Ammon's horn (tissue), 1 donor: ENCODE measurements at places on chromosomes 3 and 15.

DNA sequence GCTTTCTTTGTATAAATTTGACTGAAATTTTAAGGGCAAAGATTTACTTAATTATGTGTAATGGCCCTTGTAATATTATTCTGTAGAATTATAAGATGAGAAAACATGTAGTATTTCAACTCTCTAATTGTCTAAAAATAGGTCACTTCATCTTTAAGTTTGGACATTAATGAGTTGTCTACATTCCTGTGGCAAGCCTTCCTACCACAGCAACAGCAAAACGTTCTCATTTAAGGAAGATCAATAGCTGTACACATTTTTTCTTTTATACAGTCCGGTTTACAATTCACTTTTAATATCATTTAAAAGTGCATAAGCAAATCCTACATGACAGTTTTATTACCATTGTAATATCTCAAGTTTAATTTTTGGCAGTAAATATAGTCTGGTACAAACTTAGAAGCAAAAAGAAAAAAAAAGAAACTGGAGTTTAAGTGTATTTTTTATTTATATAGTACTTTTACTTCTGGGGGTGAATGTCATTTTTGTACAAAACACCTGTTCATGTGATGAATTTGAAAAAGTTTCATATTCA, 501.8 kb downstream of the ZPLD1 start:
- no peak for DNase-seq

- no peak for DNase-seq
Observed at GRCh38 chr3:143351895-143352608, 232.5 kb downstream of the CHST2 start.

DNA sequence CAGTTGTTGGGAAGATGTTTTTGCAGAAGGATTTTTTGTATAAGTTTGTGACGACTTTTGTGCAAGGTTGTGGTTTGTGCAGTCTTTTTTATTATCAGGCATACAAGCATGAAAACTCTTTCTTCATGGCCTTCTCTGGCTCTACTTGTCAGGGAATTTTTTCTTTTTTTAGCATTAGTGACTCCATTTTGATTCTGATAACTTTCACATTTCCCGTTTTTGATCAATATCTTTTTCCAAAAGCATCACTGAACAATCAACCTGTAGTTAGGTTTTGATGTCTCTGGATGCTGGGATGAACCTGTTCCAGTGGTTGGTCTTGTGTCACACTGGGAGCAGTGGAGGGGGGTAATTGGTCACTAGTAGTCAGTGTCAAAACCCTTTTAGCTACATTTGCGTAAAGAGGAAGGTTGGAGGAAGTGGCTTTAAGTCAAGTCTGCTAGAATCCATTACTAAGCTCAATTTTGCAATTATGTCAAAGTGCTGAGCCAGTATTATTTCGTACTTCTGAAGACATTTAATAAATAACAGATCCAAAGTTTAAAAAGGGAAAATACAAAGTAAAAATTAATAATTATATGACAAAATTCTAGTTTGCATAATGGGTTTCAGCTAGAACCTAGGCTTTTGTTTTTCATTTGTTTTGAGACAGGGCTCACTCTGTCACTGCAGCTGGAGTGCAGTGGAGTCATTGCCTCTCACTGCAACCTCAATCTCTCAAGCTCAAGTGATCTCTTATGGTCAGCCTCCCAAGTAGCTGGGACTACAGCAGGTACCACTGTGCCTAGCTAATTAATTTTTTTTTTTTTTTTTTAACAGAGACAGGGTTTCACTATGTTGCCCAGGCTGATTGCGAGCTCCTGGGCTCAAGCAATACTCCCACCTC, 18.8 kb upstream of the CFAP161 start:
- DNase-seq, result no peak

DNA sequence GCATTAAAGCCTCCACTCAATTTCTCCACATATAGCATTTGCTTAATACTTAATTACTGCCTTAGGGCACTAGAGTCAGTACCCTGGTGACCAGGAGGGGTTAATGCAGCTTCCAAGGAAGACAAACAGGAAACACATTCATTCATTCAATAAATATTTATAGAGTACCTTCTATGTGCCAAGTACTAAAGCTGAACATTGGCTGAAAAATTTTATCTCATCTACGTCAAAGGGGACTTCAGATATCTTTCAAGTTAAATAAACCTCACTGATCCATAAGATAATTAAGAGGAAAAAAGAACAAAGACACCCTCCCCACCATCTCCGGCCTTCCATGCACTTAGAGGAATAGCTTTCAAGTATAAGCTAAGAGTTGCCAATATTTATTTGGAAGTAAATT, 156.9 kb upstream of the PRICKLE2 start:
- DNase-seq, result no peak

GRCh38 chr15:59002418-59002859, 15.0 kb downstream of the RNF111 start:
- DNase-seq, result no peak

DNA sequence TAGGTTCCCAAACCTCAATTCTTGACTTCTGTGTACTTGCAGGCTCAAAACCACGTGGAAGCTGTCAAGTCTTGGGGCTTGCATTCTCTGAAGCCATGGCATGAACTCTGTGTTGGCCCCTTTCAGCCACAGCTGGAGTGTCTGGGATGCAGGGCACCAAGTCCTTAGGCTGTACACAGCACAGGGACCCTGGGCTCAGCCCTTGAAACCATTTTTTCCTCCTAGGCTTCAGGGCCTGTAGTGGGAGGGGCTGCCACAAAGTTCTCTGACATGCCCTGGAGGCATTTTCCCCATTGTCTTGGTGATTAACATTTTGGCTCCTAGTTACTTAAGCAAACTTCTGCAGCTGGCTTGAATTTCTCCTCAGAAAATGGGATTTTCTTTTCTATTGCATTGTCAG, 135.4 kb downstream of the ATG7 start:
- no peak for DNase-seq

- no peak for DNase-seq
Observed at GRCh38 chr3:65627062-65627461, 411.7 kb downstream of the MAGI1 start.

DNA sequence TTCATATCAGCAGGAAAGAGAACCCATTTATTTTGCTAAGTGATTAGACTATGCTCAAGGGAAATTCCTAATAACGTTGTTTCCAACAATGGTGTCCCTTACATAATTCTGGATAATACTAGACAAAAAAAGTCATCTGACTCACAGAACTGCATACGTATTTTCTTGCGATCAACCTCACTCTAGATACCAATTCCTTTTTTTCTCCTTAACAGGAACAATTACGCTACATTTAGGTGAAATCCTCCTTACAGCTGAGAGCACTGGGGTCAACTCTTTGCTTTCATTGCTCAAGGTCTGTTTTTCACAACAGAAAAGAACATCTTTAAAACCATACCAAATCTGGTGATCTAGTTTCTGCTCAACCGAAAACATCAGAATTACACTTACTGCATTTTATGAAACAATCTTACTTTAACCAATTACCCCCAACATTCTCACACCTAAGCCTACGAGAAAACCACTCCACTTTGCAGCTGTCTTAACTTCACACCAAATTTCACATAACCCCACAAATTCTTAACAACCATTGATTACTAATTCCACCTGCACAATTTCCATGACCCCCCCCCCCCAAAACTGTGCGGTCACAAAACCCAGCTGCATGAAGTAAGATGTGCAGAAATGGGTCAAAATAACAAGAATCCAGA, 61.2 kb upstream of the ICE2 start:
- DNase-seq, result no peak

DNA sequence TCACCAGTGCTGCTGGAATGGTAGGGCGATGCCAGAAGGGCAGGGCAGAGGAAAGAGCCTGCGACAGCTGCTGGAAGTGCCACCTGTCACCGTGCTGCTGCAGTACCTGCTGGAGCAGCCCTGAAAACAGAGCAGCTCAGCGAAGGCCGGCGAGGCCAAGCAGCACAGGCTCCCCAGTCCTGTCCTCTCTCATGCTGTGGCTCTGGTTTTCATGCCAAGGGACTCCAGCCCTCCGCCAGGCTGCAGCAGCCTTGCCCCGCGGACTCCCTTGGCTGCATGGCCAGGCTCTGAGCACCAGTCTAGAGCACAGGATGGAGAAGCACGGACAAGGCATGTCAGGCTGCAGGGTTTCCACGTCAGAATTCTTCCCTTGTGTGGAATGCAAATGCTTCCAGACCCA, 43.9 kb downstream of the ADCY5 start:
- DNase-seq, result no peak

DNA sequence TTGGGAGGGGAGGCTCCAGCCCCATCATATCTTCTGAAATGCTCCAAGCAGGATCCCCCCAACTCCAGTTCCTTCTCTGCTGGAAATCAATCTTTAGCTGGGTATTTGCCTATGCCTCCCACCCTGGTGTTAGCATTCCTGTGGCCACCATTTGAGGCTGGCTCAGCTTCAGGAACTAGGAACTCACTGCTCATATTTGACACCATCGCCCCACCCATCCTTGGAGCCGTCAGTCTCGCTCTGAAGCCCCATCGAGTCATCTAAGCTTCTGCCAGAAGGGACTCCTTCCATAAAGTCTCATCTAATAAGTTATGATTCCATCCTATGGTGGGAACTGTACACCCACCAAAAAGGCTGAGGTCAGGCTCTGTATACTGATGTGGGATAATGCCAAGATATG, 26.4 kb downstream of the PRKCD start:
- DNase-seq, result no peak

GRCh38 chr3:138513090-138513843, 78.9 kb downstream of the ESYT3 start:
- no peak for DNase-seq

DNA sequence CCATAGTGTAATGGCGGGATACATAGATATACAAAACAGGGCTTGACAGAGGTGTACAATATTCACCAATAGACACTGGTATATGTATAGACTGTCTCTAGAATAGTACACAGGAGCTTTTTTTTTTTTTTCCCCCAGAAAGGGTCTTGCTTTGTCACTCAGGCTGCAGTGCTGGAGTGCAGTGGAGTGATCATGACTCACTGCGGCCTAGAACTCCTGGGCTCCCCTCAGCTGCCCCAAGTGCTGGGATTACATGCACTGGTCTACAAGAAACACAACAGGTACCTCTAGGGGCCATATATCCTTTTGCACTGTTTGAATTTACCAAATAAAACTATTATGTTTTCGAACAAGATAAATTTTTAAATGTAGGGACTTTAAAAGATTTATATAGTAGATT, 12.3 kb downstream of the RHOA start:
- DNase-seq, result no peak

GRCh38 chr3:142889212-142890014, 530 bp upstream of the PCOLCE2 start:
- peak; percentile 3 for DNase-seq

DNA sequence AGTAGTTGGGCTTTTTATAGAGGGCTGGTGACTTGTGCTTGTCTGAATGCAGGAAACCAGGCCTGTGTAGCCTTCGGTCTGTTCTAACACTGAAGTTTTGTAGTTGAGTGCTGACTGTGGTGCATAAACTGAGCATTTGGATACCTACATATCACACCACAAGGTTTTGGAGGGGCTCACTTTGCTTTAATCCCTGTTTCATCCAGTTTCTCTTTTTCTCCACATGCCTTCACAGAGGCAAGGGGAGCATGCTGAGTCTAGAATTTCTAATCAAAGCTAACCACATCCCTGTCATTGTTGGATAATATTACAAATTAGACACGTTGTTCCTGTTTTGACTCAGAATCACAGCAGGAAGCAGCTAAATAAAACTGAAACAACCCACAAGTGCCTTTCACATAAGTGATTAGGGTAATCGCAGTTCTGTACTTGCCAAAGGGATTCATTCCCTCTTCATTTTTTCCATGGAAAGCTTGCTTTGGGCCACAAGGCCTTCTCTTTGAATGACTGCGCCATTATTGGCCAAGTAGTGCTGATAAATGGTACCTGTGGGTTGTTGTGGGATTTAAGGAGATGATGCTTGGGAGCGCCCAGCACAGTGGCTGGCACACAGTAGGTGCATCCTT, 48.9 kb downstream of the TGFBR2 start:
- peak; percentile 28 for DNase-seq

- DNase-seq, result no peak
Observed at GRCh38 chr3:146715170-146715569, 110.0 kb upstream of the PLSCR5 start.

DNA sequence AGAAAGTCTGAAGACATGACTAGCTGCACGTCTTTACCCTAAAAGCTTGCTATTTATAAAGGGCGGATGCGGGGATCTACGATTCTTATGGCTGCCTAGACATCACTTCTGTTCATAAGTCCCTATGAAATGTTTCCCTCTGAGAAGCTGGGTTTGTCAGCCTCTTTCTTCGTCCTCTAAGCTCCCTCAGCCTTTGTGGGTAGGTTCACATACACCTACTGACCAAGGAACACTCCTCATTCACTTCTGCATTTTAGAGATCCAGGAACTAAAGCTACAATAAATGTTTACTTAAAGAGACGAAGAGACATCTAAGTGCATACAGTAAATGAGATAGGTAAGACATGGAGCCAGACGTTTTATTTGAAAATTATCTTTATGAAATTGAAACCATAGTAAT, 16.7 kb upstream of the RAMAC start:
- no peak for DNase-seq

GRCh38 chr3:46607603-46608028, 4.7 kb upstream of the FAM240A start:
- DNase-seq, result no peak
